Hematopoietic multipotent progenitor cell (in vitro differentiated cells): ENCODE measurements at places on chromosomes 5 and 9. TPM values are rescaled to one million over a fixed set of nuclear protein-coding genes. Genes with fewer than 3 reads are reported as not detected.

Gene ZNF367
- 3.8 TPM for total RNA-seq

Gene ARHGEF39
- total RNA-seq, result 1.3 TPM

Gene PCDHA7
- 0.27 TPM for total RNA-seq

Gene CARD9
- 23.4 TPM for total RNA-seq

Gene TTC33
- 3.8 TPM for total RNA-seq
